ENCODE measurements at places on chromosomes 7 and 10.

DNA sequence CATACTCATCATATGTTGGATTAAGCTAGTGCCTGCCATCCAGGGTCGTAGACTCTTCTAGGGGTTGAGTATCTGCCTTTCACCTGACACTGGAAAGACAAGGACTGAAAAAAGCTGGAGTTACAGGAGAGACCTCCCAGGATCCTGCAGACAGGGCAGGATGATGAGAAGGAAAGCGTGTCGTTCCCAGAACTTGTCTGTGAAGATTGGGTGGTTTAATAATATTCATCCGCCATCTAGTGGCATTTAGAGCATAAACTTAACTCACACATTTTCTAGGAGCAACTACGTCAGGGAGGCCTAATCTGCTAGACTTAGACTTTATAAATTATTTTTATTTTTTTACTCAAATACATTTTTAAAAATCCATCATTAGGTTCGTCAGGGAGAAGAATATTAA lies 59.6 kb downstream of the ADRB1 start:
- DNase-seq: peak; percentile 51

GRCh38 chr7:48035967-48036478 lies 680 bp downstream of the C7orf57 start:
- peak; percentile 7 for DNase-seq

- peak; percentile 27 for DNase-seq
Observed at GRCh38 chr10:88820748-88821401, 18.3 kb downstream of the LIPM start.

DNA sequence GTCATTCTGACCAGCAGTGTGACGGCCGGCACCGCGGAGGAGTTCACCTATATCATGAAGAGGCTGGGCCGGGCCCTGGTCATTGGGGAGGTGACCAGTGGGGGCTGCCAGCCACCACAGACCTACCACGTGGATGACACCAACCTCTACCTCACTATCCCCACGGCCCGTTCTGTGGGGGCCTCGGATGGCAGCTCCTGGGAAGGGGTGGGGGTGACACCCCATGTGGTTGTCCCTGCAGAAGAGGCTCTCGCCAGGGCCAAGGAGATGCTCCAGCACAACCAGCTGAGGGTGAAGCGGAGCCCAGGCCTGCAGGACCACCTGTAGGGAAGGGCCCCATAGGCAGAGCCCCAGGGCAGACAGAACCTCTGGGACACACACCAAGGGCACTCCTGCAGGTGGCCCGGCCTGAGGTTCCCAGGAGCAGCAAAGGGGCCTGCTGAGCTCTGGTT lies 9.0 kb downstream of the RBP3 start:
- DNase-seq: no peak

DNA sequence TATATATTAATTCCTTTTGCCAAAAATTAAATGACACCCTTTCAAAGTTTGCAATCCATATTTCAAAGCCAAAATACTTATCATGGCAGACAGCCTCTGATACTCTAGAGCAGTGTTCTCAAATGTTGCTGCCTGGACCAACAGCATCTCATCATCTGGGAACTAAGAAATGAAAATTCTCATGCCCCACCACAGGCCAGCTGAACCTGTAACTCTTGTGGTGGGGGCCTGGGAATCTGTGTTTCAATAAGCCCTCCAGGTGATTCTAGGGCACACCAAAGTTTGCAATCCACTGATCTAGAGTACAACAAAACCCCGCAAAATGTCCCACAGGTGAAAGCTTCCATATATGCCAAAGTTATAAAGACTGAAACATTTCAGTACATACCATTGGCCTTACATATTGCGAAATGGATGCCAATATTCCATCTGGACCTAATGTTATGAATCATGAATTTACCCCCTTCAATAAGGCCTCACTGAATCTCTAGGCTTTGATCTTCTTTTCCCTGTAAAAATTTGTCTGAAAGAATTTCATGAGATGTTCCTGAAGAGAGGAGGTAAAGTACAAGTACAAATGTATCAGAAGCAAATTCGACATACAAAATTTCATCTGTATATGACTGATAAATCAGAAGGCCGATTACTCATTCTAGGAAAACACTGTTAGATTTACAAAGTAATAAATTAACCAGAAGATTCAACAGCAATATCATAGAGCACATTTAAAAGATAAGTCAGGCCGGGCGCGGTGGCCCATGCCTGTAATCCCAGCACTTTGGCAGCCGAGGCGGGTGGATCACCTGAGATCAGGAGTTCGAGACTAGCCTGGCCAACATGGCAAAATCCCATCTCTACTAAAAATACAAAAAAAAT lies 25.3 kb upstream of the EPC1 start:
- no peak for DNase-seq

DNA sequence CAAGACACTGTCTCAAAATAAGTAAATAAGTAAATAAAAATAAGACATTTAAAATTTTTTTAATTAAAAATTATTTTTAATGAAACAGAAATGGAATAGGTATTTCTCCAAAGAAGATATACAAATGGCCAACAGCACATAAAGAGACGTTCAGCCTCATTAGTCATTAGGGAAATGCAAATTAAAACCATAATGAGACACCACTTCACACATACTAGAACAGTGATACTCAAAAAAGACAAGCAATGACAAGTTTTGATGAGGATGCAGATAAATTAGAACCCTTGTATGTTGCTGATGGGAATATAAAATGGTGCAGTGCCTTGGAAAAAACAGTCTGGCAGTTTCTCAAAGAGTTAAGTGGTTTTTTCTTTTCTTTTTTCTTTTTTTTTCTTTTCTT lies 26.5 kb upstream of the C10orf67 start:
- no peak for DNase-seq
